Panc1 (cell line): ENCODE measurements at places on chromosomes 1 and 21.

- DNase-seq, result no peak
Measured at GRCh38 chr1:230352537-230352936, 73.6 kb downstream of the PGBD5 start.

DNA sequence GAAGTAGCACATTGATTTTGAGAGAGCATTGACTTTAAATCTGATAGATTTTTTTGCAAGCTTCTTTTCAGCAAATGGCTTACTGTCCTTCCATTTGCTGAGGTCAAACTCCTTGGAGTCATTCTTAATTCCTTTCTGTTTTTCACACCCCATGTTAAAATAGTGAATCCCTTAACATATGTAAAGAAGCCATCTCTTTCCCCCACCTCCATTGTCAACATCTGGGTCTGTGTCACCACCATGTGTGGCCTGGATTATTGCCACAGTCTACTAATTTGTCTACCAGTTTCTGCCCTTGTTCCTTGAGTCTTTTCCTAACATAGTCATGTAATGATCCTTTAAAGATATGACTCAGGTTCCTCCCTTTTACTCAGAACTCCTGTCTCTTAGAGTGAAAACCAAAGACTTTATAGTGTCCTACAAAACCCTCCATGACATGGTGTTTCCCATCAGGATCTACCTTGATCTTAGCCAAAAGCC, 104.7 kb downstream of the ST6GALNAC3 start:
- no peak for DNase-seq

DNA sequence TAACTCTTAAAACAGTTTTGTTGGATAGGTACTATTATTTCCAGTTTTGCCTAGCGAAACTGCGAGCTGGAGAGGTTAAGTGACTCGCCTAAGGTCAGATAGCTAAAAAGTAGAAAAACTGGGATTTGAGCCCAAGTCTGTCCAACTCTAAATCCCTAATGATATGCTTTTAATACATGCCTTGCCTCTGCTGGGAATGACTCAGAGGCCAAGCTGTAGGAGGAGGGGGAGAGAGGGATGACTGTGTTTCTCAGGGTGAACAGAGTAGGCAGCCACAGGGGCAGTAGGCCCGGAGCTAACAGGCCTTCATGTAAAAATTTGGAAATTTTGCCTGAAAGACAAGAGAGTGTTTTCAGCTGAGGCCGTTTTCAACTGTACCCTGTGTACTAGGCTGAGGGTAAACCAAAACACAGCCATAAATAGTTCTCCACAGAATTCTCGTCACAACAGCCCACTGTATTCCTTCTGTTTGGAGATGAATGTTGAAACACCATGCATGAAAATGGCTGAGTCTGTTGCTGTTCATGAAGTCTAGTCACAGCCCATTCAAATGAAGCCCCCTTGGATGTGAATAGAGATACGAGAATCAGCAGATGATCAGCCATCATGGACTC, 107.5 kb upstream of the HOOK1 start:
- DNase-seq, result no peak

- DNase-seq, result no peak
Measured at GRCh38 chr1:207034998-207035397, 2.4 kb upstream of the C1orf116 start.

DNA sequence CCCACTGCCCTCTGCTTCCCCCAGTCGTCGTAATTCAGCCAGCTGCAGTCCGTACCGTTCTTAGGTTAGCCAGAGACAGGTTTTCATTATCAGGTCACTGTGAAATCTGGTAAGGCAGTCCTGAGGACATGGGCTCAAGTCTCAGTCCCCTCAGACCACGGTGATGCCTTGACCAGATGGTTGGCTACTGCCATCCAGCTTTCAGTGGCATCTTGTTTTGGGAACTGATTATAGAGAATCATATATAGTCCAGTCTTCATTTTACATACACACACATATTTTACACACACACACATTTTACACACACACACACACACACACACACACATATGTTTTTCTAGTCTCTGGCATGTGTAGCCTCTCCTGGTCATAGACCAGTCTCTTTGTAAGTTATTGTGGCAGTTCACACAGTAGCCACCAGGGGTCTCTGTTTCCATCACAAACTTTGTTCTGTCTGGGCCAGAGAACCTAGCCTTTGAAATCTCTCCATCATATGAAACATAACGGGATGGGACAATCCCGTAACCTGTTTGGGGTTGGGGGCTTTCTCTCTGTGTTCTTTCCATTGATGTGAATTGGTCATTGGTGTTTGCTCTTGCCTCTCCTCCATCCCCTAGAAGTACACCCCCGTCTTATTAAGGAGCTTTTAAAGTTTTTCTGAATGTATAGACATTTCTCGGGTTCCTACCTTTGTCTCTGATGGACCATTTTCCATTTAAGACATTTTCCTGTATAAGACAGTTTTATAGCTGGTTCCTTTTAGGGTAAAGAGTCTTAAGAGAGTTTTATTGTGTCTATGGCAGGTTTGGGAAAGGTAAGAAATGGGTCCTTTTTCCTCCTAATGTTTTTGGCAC, 8.4 kb upstream of the IKBKE start:
- peak; percentile 36 for DNase-seq

- no peak for DNase-seq
Measured at GRCh38 chr1:21645550-21645949, 23.6 kb downstream of the RAP1GAP start.

DNA sequence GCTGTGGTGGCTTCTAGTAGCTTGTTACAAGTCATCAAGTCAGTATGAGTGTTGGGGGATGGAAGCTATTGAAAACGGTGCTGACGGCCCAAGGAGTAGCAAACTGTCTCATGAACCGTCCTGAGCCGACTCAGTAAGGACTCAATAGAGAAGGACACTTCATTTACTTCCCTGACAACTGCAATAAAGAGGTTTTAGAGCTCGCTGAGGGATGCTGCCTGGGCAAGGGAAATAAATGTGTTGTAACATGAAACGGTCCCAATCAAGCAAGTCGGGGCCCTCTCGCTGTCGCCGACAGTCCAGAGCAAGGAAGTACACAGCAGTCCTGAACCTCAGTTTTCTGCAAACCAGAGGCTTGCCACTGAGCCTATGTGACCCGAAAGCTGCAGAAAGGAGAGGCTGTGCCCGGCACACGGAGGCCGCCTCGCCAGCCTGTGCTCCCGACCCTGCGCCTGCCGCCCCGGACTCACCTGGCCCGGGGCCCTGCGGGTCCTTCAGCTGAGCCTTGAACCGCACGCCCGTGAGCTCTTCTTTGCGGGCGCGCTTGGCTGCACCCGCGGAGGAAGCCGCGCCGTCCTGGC, 423 bp downstream of the URB1 start:
- no peak for DNase-seq

DNA sequence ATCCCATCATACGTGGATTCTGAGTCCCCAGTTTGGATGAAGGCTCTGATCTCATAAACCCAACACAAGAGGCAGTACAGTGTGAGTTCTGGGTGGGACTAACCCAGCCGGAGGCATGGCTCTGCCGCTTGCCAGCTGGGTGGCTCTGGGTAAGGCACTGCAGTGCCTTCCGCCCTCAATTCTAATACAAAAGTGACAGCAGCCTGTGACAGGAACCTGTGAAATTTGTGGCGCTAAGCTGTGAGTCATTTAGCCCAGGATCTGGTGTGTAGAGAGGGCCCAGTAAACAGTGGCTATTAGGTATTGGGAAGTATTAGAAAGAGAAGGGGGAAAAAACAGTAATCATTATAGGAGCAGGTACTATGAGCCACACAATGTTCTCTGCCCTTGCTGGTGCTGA, 23.3 kb downstream of the HSPG2 start:
- DNase-seq, result no peak

DNA sequence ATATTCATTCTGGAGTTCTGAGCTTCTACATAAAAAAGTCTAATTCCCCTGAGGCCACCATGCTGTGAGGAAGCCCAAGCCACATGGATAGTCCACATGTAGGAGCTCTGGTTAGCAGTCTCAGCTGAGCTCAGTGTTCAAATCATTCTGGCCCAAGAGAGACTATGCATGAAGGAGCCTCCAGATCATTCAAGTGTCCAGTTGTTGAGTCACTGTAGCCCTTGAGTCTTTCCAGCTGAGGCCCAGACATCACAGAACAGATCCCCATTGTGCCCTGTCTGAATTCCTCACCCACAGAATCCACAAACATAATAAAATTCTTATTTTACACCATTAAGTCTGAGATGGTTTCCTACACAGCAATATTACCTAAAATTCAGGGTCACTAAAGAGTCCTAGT, 107.0 kb upstream of the NGF start:
- no peak for DNase-seq

GRCh38 chr21:35358008-35358407, 308.9 kb upstream of the RUNX1 start:
- DNase-seq, result no peak

DNA sequence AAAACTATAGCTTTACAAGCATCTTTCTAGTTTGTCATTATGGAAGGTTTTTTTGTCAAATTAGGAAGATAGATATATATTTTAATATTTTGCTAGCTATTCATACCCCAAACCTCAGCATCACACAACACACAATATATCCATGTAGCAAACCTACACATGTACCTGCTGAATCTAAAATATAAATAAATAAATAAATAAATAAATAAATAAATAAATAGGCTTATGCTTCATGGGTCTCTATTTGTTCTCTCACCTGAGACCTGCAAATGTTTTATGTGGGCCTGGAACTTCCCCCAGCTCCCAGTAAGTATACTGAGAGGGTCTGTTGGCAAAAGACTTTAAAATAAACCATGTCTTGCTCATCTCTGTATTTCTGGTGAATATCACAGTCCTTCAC, 147.4 kb upstream of the BEND5 start:
- no peak for DNase-seq

- DNase-seq, result no peak
Measured at GRCh38 chr1:61892977-61893376, 150.7 kb downstream of the PATJ start.

- no peak for DNase-seq
Measured at GRCh38 chr1:227378871-227379554, 60.7 kb upstream of the CDC42BPA start.

GRCh38 chr1:193566735-193567134, 380.3 kb upstream of the B3GALT2 start:
- no peak for DNase-seq

DNA sequence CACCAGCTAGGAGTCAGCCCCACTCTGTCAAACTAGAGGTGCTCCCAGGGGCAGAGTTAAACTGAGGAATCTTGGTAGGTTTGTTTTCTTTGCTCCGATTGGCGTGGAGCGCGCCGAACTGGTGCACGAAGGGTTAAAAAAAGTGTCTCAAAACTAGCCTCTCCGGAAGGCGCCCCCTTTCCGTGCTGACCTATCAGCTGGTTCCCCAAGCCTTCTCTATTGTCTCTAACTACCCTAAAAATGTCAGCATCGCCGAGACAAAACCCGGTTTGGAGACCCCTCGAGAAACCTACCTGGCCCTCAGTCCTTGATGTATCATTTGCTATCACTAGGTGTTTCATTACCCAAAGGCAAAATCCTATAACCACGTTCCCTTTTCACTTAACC, 2.2 kb downstream of the TGFB2 start:
- DNase-seq, result no peak

GRCh38 chr1:205316161-205316566, 5.4 kb downstream of the NUAK2 start:
- no peak for DNase-seq

- no peak for DNase-seq
Measured at GRCh38 chr1:77065693-77066342, 153.4 kb downstream of the PIGK start.

DNA sequence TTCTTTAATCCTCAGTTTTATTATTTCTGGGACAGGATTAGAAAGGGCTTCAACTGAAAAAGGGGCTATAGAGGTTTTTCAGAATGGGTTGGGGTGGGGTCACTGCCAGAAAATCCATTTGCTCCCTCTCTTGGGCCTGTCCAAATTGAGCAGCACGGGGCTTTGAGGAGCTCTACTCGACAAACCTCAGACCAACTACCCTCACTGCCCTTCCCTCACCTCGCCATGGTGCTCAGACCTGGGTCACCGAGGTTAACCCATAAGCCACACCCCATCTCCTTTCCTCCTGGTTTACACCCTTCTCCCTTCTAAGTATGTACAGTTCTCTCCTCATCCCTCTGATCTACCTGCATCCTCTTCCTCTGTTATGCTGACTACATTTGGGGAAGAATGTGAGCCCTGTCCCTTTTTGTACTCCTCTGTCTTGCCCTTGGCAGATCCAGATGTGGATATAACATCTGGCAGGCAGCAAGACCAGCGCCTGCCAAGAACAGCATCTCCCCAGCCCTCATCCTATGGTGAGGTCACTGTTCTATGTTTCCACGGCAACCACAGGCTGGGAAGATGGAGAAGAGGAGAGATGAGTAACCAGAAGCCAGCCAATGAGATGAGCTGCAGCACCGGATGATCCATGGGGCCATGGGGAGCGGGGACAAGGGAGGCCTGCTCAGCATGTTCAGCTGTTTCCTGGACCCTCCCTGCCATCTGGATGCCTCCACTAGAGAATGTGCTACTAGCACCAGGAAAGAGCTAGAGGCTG, 3.7 kb upstream of the FABP3 start:
- DNase-seq, result no peak

GRCh38 chr21:35178827-35179226, 129.7 kb upstream of the RUNX1 start:
- peak; percentile 32 for DNase-seq

GRCh38 chr1:182430263-182431068, 19.5 kb upstream of the RGSL1 start:
- no peak for DNase-seq

DNA sequence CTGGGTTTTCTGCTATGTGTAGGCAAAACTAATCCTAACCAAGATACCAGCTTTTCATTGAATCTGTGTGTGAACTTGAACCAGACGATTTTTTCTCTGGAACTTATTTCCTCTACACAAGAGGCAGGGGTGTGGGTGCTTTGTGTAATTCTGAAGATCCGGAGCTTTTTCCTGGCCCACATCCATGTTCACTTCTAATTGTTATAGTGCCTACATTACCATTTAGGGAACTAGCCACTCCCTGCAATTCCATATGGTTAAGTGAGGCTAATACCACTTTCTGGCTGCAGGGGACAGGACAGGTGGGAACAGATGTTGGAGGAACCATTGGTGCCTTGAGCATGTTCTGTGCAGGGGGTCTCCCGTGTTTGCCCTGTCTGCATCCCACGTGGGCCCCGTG, 83.4 kb upstream of the FMN2 start:
- DNase-seq, result no peak

GRCh38 chr1:71641903-71642302, 561.1 kb upstream of the ZRANB2 start:
- no peak for DNase-seq

- DNase-seq, result peak; percentile 32
Measured at GRCh38 chr1:95041491-95042165, 31.1 kb downstream of the ALG14 start.

- no peak for DNase-seq
Measured at GRCh38 chr1:20325844-20326420, 35.3 kb downstream of the VWA5B1 start.
